Activated CD8-positive, alpha-beta memory T cell treated with anti-CD3 and anti-CD28 coated beads for 36 hours (primary cell): ENCODE measurements at places on chromosomes 12 and 14. TPM values are rescaled to one million over a fixed set of nuclear protein-coding genes. Genes with fewer than 3 reads are reported as not detected.

Gene SLC17A8
- total RNA-seq, result not detected

Gene MGP
- not detected for total RNA-seq

Gene DEPDC4
- total RNA-seq, result 1.2 TPM

Gene ANP32D
- total RNA-seq, result not detected

Gene SMCO3
- total RNA-seq, result not detected

Gene SERPINA3
- not detected for total RNA-seq

Gene CD69
- 80.0 TPM for total RNA-seq

Gene ARG2
- 5.5 TPM for total RNA-seq

Gene NTN4
- total RNA-seq, result not detected

Gene LYZ
- total RNA-seq, result not detected

Gene RFX4
- not detected for total RNA-seq

Gene YY1
- total RNA-seq, result 108 TPM

Gene KLRG1
- 8.7 TPM for total RNA-seq

Gene PIANP
- total RNA-seq, result 0.80 TPM

Gene MIP
- not detected for total RNA-seq

Gene PPP1R1A
- not detected for total RNA-seq

Gene FNTB
- 13.3 TPM for total RNA-seq

Gene KRT83
- not detected for total RNA-seq

Gene OTX2
- not detected for total RNA-seq

Gene TAMALIN
- 13.8 TPM for total RNA-seq

Gene CMKLR1
- not detected for total RNA-seq

Gene TCL1B
- total RNA-seq, result not detected

Gene MYF6
- not detected for total RNA-seq

Gene TTC9
- 5.6 TPM for total RNA-seq

Gene PLCZ1
- not detected for total RNA-seq

Gene PROX2
- 0.50 TPM for total RNA-seq

Gene BBOF1
- 2.7 TPM for total RNA-seq

Gene SRRM4
- not detected for total RNA-seq

Gene SMCO2
- total RNA-seq, result not detected

Gene NFE2
- total RNA-seq, result not detected

Gene PAX9
- not detected for total RNA-seq

Gene DNAJC22
- not detected for total RNA-seq

Gene SEC23A
- 41.1 TPM for total RNA-seq

Gene PRIMA1
- total RNA-seq, result not detected

Gene RPL10L
- not detected for total RNA-seq

Gene CD27
- total RNA-seq, result 133 TPM

Gene PLA2G1B
- total RNA-seq, result not detected
